ENCODE measurements at places on chromosomes 11 and 22.

GRCh38 chr11:133549826-133550225, 17.5 kb upstream of the OPCML start:
- DNase-seq = no peak

DNA sequence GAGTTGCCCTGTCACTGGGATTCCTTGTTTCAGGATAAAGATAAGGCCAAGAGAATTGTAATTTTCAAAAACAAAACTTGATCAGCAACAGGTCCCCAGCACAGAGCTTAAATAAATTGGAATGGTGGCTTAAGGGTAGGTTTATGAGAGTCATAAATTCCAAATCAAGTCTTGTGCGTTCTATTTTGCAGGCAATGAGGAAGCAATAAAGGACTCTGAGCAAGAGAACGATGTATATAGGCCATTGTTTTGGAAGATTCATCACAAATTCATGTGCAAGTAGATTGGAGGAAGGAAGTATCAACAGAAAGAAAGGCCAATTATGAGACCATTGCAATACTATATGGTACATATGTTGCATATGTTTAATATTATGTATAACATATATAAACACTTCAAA, 65.7 kb upstream of the PGR start:
- DNase-seq = no peak

DNA sequence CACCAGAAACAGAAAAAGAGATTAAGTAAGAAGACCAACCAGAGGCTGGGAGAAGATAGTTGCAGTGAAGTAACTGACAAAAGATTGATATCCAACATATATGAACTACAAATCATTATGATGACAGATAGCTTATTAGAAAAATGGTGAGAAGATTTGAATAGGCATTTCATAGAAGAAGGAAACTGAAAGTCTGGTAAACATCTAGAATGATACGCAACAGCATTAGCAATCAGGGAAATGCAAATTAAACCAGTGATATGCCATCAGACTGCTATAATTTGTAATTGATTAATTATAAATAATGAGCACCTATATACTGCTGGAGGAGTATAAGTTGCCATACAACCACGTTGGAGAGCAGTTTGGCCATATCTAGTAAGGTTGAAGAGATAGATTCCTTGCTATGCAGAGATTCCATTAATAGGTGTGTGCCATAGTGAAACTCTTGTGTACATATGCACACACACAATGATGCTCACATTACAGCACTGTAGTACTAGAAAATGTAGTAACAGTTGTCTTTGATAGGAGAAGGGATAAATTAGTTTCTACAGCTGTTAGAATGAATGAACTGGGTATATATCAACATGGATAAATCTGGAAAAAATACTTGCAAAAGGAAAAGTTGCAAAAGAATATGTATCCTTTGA, 20.5 kb downstream of the RNF169 start:
- no peak for DNase-seq

DNA sequence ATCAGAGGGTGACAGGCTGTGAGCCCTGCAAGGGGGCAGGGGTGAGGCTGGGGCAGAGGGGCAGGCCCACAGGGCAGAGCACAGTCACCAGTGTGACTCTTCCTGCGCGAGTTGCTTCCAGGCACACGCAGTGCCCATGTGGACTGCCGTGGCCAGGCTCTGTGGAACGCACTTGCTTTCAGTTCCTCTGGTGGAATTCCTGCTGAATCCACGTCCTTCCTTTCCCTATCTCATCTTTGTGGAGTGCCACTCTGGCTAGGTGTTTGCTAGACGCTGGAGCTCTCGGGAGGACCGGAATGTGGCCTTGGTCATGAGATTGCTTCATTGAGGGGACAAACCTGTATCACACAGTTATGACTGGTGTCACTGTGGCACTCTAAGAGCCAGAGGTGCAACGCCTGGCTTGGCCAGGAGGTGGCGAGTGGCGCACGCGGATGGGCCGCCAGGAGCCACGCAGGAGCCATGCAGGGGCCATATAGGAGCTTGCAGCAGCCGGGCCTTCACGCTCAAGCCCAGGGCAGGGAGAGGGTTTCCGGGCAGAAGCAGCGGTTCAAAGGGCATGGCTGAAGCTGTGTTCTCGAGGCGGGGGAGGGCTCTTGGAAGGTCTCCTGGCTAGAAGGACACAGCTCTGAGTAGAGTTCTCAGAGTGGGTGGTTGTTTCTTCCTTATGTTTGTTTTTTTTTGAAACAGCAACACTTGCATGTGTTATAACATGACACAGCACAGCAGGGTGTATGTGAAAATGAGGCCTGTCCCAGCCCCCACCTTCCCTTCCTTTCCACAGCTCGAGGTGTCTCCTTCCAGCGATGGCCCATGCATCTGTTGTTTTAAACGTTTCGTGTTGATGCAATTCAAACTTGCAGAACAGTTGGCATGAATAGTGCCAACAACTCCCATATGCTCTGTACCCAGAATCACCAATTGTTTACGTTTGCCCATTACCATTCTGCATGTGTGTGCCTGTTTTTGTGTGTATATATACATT, 36.2 kb downstream of the TBC1D22A start:
- peak; percentile 78 for DNase-seq

DNA sequence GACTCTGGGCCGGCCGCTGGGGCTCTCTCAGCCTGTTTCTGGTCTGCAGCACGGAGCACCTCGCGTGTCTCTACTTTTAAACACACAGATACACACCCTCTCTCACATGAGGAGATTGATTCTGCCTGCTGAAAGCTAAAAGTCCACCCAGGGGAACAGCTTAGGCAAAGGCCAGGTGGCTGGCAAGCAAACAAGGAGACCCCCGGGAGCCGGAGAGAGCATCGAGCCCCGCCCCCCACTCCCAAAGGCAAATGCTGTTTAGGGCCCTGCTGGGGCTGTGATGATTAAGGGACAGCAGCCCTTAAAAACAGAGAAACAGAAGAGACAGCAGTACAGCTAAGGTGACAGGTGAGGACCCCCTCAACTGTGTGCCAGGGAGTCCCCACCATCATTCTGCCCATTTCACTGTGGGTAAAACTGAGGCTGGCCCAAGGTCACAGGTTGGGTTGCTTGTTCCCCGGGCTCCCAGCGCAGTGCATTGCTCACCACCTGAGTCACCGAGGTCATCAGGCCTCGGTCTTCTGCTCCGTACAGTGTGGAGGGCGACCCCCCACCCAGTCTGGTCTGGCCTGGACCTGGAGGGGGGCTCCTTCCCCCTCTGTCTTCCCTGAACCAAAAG, 6.8 kb downstream of the CABP7 start:
- DNase-seq = no peak

- DNase-seq = no peak
These were observed at the start of gene EHF for GRCh38 chr11:34620820-34621792. Gene EHF, plus strand, starts transcription at chr11:34621093. Its CDS starts 21,538 bp downstream, at chr11:34642631.

GRCh38 chr22:23564276-23564675, 15.8 kb downstream of the IGLL1 start:
- DNase-seq = no peak

GRCh38 chr11:76234416-76235232, 28.3 kb upstream of the WNT11 start:
- DNase-seq = peak; percentile 65

DNA sequence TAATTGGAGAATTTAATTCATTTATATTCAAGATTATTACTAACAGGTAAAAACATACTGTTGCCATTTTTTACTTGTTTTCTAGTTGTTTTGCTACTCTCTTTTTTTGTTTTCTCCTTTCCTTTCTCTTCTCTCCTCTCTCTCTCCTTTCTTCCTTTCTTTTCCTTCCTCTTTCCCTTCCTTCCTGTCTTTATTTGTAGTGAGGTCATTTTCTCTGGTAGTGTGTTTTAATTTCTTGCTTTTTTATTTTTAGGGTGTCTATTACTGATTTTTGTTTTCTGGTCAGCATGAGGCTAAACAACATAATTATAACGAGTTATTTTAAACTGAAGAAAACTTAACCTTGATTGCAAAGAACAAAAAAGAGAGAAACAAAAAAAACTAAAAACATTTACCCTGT, 112.4 kb upstream of the SERPIND1 start:
- DNase-seq = no peak

- peak; percentile 63 for DNase-seq
These were observed 35.2 kb upstream of the TFIP11 start for GRCh38 chr22:26547426-26547825.

- DNase-seq = no peak
These were observed 186.0 kb upstream of the ANO5 start for GRCh38 chr11:22006901-22007300.

GRCh38 chr11:14320020-14320419, 39.0 kb downstream of the RRAS2 start:
- no peak for DNase-seq

- DNase-seq = no peak
These were observed 109.9 kb upstream of the CADM1 start for GRCh38 chr11:115613986-115614632.

- DNase-seq = no peak
These were observed 138.1 kb upstream of the RAG2 start for GRCh38 chr11:36736103-36736502.

- DNase-seq = no peak
These were observed 27.5 kb downstream of the KCNA4 start for GRCh38 chr11:29989174-29989970.

DNA sequence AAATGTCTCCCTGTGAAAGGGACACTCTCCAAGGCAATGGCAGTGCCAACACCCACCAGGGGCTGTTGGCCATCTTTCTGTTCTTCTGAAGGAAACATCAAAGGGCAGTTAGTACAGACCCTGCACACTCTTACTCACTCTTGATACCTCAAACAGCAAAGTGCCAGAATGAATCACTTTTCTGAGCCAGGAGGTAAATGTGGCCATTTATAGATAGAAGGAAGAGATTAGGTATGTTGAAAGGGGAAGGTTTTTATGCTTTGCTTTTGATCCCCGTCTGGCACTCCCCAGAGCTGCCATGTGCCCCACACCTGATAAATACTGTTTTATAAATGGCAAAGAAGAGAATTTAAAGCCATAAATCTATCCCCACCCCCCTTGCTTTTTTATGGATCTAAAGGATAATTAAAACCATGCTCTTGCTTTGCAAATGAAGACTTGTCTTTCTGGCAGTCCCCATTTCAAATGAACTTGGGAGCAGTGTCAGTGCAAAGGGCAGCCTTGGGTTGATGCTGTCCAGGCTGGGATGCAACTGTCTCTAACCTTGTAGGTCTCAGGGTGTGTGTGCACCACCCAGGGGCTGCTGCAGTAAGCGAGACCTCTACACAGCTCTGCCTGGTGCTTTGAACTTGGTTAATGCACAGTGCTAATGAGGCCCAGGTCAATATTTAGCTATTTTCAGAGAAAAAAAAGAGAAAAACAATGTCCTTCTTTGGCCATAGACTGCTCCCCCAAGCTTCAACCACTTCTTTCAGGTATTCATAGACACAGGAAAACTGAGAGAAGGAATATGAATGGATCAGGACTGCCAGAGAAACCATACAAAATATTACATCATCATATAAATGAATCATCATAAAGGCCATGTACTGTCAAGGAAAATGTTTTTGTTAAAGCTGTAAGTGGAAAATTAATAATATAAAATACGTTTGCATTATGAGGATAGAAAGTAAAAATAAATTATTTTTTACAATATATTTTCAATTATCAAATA, 207.5 kb downstream of the ETS1 start:
- DNase-seq = no peak

DNA sequence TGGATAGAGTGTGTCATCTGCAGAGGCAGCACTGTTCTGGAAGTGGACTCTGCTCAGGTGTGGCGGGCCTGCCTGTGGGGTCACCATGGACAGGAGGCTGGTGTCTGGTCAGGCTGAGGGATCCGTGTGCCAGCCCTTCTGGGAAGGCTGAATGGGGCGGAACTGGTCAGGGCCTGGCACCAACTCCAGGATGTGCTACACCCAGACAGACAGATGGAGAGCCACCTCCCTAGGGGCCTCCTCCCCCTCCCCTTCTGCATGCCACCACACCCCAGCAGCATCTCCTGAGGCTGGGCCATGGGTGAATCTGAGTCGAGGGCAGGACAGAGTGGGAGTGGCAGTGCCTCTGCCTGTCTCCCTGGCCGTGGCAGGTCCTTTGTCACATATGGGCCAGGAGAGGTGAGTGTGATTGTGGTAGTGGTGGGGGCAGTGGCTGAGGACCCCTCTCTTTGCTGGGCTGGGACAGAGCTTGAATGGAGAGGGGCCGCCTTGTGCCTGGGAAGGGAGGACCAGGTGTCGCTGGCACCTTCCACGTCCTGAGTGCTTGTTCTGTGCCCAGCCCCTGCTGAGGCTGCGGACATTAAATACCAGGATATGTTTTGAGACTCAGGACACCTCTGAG, 29.1 kb downstream of the ST3GAL4 start:
- no peak for DNase-seq

DNA sequence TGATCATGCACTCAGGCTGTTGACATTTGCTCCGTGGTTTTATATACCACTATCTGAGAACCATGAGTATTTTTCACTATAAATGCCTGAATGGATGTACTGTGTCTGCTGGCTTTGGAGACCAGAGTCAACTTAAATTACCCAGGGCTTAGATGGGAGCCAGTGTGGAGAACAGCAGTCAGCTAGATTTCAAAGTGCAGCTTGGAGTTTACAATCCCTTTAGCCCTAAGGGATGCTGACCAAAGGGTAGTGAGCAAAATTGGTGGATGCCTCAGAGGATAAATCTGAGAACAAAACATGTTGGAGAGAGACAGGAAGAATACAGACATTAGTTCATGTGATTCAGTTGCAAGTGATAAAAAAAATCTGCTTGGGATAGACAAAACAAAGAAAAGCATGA, 327.5 kb downstream of the C11orf87 start:
- no peak for DNase-seq

- no peak for DNase-seq
These were observed 1.0 kb upstream of the PLAAT2 start for GRCh38 chr11:63564056-63564774.
